Thymus (tissue), 14 donors: ENCODE measurements at places on chromosomes 3 and 15. TPM values are rescaled to one million over a fixed set of nuclear protein-coding genes. Genes with fewer than 3 reads are reported as not detected.

DNA sequence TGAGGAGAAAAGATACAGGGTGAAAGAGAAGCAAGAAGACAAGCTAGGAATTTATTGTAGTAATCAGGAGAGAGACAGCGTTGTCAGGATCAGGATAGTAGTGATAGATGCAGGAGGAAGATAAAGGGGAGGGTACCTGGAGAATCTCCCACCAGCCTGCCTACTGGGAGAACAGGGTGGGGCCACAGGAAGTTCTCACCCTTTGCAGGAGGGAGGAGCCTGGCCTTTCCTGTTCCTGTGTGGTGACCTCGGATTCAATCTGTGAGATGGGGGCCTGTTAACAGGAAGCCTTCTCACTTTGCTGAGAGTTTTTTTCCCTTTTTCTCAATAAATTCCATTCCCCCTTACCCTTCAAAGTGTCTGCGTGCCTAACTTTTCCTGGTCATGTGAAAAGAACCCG is 37.6 kb downstream of the GMPS start:
- DNase-seq, result no peak

The IGSF10 gene
- polyA plus RNA-seq, result 0.48 TPM

GRCh38 chr15:42595626-42596240 is 20.3 kb downstream of the STARD9 start:
- no peak for DNase-seq

GRCh38 chr3:13473020-13473419 is 7.1 kb upstream of the HDAC11 start:
- no peak for DNase-seq

GRCh38 chr3:154193000-154193615 is 71.9 kb downstream of the ARHGEF26 start:
- no peak for DNase-seq

- DNase-seq, result no peak
These were observed 24.5 kb upstream of the TRAK1 start for GRCh38 chr3:42066516-42067181.

- DNase-seq, result no peak
These were observed 91.9 kb downstream of the NAALADL2 start for GRCh38 chr3:174951034-174951433.

GRCh38 chr15:87910301-87910700 is 346.2 kb downstream of the NTRK3 start:
- DNase-seq, result no peak
